BJ (cell line): ENCODE measurements at places on chromosomes 1 and 21.

DNA sequence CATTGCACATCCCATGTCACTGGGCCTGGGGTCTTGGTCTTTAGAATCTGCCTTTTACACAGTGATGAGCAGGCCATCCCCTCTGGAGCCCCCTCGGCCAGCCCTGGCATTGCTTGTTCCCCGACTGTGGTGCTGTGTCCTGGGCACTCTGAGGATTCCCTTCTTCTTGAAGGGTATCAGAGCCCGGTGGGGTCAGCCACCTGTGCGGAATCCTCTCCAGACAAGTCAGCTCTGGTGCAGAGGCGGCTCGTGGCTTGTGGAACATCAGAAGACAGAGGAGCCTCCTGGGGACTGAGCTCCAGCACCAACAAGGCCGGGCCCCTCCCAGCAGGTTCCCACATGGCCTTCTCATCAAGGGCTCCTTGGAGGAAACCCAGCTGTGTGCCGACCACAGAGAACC, 57.9 kb upstream of the AJAP1 start:
- no peak for DNase-seq

DNA sequence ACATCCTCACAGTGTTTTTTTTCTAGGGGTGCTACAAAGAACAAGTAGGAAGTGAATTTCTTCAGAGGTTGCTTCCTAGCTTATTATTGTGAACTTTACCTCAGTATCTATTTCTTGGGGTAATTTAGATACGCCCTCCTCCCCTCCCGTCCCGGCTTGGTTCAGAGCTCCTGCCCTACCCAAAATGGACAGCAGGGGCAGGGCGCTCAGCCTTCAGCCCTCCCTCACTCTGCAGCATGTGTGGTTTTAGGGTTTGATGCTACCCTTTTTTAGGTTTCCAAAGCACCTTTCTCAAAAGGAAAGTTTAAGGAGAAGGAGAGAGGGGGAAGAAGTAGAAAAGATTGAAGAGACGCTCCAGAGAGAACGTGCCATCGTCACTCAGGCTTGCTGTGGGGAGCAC, 16.9 kb upstream of the POGK start:
- DNase-seq = no peak

DNA sequence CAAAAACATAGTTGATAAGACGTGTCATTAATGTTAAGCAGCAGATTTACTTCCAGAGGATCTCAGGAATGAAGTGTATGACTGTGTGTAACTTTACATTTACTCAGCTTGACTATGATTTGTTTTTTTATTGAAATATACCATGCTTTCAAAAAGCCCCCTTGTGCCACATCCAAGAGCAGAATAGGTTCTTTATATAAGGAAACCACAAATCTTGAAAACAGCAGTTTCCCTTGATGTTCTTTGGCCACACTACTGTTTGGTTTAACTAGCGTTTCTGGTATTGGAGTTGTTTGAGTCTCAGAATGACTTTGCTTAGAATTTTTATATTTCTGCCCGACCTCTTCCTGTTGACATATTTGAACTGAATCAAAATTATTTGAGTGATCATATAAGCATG, 25.0 kb downstream of the LRRC8C start:
- no peak for DNase-seq

DNA sequence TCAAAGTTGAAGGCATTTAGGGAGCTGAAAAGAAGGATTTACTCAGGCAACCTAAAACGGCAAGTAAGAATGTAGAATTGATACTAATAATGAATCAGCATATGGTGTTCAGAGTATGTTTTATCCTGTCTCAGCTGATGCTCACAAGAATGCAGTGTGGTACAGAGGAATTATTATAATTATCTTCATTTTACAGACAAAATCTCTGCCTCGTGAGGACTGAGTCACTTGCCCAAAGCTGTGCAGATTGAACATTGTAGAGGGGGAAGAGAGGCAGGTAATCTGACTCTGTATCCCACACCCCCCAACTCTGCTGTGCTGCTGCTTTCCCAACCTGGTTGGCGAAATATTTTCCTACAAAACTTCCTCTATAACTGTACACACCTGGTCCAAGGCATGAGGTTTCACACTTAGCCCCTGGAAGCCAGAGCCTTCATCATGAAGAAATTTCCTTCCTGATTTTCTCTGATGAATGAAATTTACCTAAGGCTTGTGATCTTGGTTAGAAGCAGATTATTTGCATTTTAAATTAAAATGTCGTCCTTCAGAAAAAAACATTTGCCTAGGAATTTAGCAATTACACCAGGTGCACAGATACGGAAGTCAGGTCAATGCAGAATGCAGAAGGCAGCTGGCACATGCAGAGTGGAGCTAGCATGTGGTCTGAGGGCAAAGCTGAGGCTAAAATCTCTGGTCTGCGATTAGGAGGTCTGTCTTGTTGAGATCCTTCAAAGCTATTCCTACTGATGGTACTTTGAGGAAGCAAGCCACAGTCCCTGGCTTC, 52.8 kb downstream of the DPT start:
- no peak for DNase-seq

GRCh38 chr21:45409466-45410150, 4.6 kb downstream of the COL18A1 start:
- DNase-seq = no peak

DNA sequence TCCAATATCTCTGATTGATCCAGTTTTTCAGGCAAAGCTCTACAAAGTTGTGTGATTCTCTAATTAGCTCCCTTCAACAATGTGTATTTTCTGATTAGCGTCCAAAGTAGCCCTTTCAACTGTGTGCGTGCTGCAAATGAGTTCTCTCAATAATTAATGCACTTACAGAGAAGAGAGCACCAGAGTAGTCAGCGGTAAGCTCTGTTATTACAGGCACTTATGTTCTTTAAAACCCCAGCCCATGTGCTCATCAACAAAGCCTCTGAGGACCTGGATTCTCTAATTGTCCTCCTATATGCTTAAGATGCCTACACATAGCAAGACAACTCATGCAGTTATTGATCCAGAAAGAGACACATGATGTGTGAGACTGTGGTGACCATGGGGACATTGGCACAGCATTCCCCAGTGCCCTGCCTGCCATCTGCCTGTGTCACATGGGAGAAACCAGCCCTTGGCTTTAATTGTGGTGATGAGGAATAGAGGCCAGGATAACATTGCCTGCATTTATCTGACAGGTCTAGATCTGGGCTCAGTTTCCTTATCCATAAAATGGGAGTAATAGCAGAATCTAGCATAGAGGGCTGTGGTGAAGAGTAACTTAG, 151.7 kb downstream of the PCP4 start:
- DNase-seq = no peak

- DNase-seq = peak; percentile 84
Measured at GRCh38 chr1:19450811-19451515, 34.4 kb downstream of the CAPZB start.

DNA sequence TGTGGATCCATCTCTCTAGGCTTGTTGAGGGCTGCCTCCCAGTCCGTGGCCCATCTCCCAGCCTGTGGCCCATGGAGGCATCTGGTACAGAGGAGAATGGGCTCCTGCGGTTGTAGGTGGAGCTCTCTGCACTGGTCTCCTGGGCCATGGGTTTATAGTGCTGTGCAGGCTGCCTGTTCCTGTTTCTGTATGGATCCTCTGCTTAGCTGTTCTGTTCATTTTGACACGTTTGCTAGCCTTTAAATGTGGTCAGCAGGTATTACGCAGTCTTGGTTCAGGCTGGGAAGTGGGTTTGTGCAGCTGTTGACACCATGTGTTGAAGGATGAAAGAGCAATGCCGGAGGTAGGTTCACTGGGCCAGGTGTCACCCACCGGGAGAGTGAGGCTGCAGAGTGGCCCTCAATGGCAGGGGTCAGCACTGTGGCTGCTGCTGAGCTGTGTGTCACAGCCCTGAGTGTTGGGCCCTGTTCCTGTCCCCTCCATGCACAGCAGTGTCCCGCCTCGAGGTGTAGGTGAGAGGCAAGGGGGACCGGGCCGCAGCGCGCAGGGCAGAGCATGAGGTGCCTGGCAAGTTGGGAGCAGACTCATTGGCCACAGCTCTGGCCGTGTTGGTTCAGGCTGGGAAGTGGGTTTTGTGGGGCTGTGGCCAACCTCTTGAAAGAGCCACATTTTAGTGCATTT, 39.0 kb downstream of the SNAP47 start:
- no peak for DNase-seq

GRCh38 chr1:234213658-234214128, 159.6 kb upstream of the COA6 start:
- DNase-seq = no peak

GRCh38 chr1:203930342-203930741, 68.9 kb downstream of the SNRPE start:
- DNase-seq = no peak

- DNase-seq = no peak
Measured at GRCh38 chr1:159008744-159009188, 941 bp upstream of the IFI16 start.

GRCh38 chr1:53862507-53862906, 24.4 kb upstream of the NDC1 start:
- DNase-seq = no peak

DNA sequence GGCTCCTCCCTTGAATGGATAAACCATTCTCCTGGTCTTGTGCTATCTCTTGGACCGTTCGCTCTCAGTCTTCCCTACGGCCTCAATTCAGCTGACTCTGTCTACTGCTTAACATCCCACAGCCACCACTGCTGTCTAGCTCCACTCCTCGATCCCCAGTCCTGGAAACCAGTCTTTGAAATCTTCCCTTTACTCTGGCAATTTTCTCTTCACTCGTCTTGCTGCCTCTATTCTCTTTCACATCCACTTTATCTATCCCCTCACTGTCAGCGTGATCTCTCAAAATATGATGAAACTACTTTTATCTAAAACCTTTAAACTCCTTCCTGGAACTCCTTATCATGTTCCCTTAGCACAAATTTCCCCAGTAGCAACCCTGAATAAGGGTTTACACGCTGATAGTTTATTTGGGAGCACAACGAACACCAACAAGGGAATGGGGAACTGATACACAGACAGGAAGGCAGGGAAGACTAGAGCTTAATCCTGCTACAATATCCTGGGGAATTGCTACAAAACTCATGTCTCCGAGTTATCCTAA, 131.6 kb upstream of the SAMSN1 start:
- DNase-seq = no peak

DNA sequence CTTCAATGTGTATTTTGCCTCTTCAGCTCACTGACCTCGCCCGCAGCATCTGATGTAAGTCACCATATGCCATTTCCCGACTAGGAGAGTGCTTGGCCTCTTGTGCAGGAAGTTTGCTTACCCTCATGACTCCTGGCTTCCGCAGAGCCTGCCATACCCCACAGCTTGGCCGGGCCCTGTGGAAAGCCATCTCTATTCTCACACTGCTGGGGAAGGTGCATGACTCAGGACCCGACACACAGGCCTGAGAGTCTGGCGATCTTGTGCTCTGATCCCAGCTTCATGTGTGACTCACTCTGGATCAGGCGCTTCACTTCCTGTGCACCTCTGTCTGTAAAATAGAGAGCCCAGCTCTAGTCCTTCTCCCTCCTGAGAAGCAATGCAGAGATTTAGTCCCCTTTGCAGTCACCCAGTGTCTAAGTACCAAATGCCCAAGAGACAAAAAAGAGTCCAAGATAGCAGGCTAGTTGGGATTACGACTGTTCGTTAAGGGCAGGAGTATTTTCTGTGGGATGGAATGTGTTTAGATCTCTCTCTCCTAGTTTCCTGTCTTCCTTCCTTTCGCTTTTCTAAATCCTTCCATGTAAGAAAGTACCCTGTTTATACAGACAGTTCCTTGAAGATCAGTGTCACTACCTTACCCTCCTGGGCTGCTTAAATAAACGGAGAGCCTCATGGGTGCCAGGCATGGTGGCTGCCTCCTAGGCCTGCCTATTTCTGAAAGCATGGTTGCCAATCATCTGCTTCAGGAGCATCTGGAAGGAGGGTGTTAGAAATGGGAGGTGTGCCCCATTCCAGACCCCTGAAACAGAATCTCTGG, 62.8 kb upstream of the KIF26B start:
- peak; percentile 89 for DNase-seq

- DNase-seq = no peak
Measured at GRCh38 chr21:17699524-17700189, 87.0 kb upstream of the BTG3 start.

DNA sequence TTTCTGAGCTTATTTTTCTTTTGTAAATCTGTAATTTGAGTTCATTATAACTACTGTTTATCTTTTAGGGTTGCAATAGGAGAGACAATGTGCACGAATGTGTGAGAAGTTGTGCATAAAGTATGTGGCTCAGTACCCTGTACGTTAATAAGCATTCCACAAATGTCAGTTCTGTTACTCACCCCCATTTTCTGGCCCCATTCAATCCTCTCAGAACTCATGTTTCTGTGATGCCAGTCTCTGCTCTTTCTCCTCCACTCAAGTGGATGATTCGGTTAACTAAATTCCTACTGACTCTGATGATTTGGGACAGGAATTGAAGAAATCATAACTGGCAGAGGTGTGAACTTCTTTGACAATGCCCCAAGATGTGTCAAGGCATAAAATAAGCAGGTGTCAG, 10.2 kb upstream of the DMRTB1 start:
- peak; percentile 68 for DNase-seq

GRCh38 chr1:48582408-48582807, 110.4 kb upstream of the SPATA6 start:
- no peak for DNase-seq

- no peak for DNase-seq
Measured at GRCh38 chr1:225442123-225442505, 14.3 kb upstream of the LBR start.

GRCh38 chr1:61322769-61323168, 240.4 kb downstream of the NFIA start:
- DNase-seq = no peak

DNA sequence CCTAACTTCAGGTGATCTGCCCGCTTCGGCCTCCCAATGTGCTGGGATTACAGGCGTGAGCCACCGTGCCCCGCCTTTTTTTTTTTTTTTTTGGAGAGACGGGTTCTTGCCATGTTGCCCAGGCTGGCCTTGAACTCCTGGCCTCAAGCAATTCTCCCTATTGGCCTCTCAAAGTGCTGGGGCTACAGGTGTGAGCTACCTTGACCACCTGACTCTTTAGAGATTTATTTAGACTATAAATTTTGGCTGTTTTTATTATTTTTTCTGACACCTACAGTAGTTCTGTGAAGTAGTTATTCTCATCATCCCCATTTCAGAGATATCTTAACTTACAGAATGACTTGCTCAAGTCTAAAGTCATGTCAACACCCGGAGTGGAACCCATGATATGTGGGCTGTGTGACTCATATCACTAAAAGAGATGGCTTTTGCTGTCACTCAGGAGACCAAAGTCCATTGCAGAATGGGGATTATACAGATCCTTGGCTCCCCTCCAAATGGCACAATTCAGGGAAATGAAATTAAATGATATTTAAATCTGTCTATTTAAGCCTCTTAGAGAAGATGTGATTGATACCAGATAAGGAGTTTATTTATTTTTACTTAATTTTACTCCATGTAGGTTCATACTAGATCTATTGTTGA, 93.2 kb downstream of the CTH start:
- no peak for DNase-seq

- DNase-seq = no peak
Measured at GRCh38 chr1:234611847-234612351, 1.9 kb upstream of the IRF2BP2 start.

DNA sequence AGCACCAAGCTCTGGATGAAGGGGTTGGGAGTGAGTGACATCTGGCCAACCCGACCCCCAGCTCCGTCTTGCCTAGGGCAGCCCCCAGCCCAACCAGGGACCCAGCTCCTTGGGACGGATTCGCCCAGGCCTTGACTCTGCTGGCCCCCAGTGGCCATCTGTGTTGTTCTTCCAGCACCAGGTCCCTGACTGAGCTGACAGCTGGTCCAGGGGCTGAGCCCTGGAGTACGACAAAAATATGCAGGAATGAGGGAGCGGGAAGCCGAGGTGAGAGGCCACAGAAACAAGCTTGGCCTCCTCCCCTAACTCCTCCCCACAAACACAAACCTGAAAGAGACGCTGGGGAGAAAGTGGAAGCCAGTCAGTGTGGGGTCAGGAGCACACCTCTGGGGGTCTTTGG, 55.0 kb upstream of the PAX7 start:
- DNase-seq = no peak

GRCh38 chr1:41574842-41575241, 90.4 kb upstream of the EDN2 start:
- DNase-seq = no peak
